ENCODE measurements at places on chromosomes 2 and 18.
A peak's percentile ranks its signal among the peaks of the same experiment; 100 is the strongest.

DNA sequence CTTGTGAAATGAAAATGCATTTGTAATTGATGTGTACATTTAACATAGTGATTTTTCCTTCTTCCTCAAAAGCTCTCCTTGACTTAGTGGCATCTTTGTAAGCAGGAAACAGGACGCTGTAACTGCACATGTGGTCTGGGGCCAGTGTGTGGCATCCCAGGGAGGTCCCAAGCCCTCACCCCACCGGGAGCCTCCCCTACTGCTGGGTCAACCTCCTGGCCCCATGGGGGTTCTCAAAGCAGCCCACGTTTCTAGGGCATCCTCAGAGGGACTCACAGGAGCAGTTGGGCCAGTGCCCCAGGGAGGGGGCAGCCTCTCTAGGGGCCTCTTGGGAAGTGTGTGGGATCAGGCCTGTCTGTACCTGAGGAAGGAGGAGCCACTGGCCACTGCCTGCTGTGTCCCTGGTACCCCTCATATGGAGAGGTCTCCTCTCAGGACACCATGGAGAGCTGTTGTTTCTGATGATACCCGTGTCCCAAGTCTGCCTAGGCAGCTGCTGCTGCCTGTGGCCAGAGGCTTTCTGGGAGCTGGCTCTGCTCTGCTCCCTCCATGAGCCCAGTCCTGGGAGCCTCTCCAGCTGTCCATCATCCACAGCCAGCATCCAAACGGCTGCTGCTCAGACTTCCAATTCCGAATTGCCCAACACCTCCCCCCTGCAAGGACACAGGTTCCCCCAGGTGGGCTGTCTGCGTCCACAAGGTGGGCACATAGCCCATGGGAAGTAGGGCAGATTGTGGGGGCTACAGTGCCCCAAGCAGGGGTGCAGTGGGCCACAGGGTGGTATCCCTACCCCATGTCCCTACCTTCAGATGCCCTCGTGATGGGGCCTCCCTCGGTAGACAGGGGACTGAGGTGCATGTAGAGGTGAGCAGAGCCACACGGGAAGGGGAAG, 13.4 kb downstream of the ARHGEF4 start:
- DNase-seq, result no peak

DNA sequence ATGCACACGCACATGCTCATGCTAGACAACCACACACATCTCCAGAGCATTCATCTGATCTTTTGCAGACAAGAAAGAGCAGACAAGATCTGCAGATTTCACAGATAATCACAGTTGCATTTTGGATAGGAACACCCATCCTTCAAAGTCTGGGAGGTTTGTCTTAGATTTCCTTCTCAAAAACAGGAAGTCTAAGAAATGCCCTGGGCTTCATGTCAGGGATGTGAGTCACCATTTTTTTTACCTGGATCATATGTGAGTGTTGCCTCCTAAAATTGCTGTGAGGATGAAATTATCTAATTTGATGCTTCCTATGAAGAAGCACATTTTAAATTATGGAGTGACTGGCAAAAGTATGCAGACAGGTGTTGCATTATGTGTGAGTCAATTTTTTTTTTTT, 46.1 kb downstream of the SRD5A2 start:
- DNase-seq, result no peak

- DNase-seq, result no peak
Measured at GRCh38 chr2:238654479-238655197, 193.2 kb upstream of the TWIST2 start.

- no peak for DNase-seq
Measured at GRCh38 chr2:236847538-236848263, 238.0 kb upstream of the COPS8 start.

DNA sequence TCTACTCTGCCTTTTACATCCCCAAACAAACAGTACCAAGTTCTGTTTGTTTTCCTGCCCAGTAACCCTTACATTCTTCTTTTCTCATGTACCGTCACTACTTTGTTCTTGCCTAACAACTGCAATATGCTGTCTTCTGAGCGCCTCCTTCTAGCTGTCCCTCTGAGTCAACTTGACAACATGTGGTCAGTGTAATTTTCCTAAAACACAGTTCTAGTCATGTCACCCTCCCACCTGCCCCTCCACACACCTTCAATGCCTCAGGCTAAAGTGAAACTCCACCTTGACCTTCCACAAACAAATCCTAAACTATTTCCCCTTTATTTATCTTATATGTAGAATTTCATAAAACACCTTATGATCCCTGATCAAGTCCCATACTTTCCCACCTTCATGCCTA, 124.6 kb upstream of the CD302 start:
- DNase-seq, result peak; percentile 9
